ENCODE measurements at places on chromosomes 2 and 18.

GRCh38 chr2:106163948-106164545 is 30.1 kb downstream of the UXS1 start:
- DNase-seq: no peak

DNA sequence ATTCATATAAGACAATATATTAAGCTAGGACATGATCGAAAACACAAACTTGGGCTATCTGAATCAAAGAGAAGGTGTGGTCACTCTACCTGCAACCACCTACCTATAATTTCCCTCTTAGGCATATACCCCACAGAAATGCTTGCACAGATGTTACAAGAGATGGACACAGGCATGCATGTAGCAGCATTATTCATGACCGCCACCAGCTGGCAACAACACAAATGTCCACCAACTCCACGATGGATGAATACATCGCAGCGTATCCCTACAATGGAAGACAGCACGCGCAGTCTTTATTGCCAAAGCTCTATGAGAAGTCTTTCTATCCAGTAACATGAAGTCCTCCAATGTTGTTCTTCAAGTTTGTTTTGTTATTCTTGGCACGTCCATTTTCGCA is 90.8 kb downstream of the ARL4C start:
- DNase-seq: no peak

DNA sequence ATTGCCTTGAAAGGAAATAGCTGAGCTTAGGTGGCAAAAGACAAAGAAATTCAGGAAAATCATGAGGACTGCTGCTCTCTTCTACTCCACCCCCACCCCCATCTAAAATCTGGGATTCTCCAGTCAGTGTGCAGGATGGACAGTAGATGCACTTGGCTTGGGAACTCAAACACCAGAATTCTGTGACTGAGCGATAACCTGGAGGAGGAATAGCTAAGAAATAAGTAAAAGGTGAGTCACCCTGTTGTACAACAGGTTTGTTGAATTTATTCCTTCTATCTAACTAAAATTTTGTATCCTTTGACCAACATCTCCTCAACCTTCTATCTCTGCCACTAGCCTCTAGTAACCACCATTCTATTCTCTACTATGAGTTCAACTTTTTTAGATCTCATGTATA is 1029.9 kb upstream of the ACVR2A start:
- DNase-seq: no peak

GRCh38 chr2:74206180-74206688 is 7.8 kb downstream of the MTHFD2 start:
- DNase-seq: no peak

DNA sequence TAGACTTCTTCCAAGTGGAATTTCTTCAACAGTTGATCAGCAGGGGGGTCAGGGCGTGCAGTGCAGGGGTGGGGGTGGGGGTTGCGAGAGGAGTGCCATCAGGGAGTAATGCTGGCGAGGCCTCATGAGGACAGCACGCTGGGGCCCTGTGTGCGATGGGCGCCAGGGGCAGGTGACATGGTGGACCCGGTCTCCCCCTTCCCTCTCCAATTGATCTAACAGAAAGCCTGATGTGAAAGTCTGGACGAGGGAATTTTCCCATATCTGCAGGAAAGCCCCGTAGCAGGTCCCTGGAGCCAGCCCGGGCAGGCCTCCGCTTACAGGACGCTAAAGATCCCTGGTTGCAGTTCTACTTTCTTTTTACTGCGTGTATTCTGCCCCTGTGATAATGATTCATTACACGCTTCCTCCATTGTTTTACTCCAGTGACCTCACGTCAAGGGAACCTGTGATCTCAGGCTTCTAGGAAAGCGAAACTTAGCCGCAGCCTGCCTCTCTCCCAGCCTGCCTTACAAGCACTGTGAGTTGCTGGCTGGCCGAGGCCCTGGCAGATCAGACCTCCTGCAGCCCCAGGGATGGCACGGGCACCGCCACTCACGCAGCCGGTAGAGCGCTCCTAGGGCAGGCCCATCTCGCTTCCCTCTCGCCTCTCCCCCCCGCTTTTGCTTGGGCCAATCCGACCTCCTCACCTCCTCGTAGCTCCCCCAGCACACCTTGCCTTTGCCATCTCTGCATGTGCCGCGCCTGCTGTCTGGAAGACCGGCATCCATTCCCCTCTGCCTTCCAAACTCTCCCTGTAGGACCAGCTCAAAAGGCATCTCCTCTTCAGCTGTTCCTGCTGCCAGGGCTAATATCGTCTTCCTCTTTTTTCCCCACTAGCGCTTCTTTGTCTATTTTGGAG is 19.2 kb downstream of the NEURL3 start:
- DNase-seq: peak; percentile 9

GRCh38 chr2:43133336-43133707 is 93.1 kb downstream of the ZFP36L2 start:
- DNase-seq: no peak

DNA sequence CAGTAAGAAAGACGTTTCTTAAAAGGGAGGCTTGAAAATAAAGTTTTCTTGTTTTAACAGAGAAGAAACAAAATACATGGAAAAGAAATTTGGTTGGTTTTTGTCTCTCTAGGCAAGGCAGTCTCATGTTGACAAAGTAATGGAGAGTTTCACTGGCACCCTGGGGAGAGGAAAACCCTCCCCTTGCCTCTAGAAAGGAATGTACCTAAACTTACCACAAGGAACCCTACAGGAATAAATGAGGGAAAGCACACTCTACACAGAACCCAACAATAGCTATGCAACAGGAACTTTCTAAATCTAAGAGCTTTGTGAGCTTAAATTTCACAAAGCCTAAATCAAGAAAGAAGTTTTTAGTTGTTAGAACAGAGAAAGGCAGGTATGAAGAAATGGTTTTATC is 37.0 kb downstream of the FIGN start:
- DNase-seq: no peak

DNA sequence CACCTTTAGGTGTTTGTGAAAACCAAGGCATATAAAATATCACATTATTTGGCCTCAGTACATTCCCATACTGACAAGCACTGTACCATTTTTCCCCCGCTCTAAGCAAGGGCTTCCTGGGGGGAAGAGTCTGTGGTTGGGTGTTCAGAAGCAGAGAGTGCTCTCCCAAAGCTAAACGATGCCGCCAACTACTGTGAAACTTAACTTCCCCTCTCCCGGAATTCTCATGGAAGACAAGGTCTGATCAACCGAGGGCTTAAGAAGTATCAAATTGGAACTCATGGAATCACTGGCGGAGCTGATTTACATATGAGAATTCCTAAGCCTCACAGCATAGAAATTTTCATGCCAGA is 433 bp upstream of the MFF start:
- DNase-seq: no peak

GRCh38 chr2:195534971-195535370 is 122.1 kb upstream of the SLC39A10 start:
- no peak for DNase-seq

DNA sequence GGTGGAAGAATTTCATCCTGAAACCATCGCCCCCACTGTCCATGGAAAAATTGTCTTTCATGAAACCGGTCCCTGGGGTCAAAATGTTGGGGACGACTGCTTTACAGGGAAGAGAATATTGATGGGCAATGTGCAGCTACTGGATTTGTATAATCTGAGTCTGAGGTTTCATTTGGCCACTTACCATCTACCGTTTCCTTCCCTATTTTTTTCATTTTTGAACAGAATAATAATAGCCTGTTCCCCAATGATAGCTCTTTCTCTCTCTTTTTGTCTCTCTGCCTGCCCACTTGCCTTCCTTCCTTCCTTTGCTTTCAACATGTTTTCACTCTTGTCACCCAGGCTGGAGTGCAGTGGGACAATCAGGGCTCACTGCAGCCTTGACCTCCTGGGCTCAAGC is 78.3 kb upstream of the TLK1 start:
- DNase-seq: no peak

- DNase-seq: no peak
Measured at GRCh38 chr2:49004036-49004626, 150.2 kb downstream of the FSHR start.

- no peak for DNase-seq
Measured at GRCh38 chr2:1339388-1340140, 73.7 kb upstream of the TPO start.

- no peak for DNase-seq
Measured at GRCh38 chr2:24107-24506, 22.2 kb downstream of the FAM110C start.

GRCh38 chr2:151766437-151767153 is 32.3 kb upstream of the NEB start:
- DNase-seq: no peak

DNA sequence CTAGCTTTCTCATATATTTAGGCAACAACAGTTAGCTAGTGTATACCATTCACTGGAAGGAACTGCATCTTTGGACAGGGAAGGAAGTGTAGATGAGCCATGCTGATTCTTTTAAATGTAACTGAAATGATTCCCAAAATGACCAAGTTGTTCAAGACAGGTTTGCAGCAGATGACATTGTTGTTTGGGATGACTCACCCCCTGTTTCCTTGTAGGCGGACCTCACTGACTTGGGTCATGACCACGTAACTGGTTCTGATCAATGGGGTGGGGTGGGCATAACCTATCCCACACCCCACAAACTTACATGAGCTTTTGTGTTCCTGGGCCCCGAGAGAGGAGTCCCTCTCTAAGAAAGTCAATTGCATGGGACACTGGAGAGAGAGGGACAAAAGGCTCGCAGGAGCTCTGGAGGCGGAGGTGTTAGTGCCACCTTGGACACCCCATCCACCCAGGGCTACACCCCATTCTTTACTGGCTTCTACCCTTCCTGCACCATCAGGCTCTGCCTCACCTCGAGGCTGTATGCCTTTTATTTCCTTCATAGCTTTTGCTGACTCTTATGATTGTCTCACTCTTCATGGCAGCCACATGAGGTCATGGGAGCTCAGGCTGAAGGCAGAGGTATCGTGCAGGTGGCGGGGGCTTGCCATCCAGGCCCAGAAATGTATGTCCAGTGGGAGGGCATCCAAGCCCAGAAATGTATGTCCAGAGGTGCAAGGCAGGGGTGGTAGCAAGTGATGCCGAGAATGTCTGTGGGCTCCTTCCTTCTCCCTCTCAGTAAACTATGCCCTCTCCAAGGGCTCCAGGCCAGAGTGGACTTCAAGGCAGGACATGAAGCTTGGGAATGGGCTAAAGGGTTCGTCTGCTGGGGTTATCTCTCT is 108.0 kb downstream of the TWIST2 start:
- no peak for DNase-seq

DNA sequence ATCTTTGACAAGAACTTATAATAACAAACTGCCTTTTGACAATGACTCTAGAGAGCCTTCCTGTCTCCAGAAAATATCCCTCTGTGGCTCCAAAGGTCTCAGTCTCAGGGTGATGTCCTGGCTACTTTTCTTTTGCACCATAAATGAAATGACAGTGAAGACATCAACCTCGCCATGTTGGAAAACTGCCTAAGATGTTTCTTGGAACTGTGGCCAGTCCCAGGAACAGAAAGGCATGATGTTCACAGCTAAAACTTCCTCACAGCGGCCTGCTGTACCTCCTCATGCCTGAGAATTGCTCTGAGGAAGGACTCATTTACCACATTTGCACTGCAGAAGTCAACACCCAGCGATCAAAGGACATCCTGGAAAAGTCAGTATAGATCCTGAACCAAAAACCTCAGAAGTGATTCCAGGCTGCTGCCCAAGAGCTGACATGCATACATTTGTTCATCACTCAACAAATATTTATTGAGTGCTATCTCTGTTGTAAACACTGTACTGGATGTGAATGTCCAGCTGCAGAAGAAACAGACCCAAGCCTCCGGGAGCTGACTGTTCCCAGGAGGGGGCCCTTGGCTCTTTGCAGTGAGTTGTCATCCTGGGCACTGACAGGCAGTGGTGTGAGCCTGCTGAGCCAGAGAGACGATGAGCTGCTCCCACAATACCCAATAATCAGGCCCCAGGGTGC is 64.3 kb upstream of the ACSL3 start:
- DNase-seq: no peak

- no peak for DNase-seq
Measured at GRCh38 chr2:119196301-119197125, 27.1 kb upstream of the STEAP3 start.

DNA sequence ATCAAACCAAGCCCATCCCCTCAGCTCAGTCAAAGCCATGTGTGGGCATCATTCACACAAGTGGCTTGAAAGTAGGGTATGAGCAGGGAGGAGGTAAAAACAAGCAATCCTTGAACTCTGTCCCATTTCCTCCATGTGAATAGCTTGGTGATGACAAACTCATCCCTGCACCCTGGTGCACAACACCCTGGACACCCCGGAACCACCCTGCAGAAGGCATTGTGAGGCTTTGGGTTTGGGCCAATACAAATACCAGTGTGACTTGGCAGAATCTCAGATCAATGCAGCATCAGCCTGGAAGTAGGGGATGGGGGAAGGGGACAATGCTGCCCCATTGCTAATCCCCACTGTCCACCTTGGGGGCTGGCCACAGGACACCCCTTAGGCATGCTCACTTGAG is 28.6 kb downstream of the TGFA start:
- DNase-seq: no peak
